Stimulated activated CD4-positive, alpha-beta T cell treated with anti-CD3 and anti-CD28 coated beads, Interleukin-15, amount 100 ng/mL, for 1 hour (primary cell): ENCODE measurements at places on chromosomes 7 and 10.

DNA sequence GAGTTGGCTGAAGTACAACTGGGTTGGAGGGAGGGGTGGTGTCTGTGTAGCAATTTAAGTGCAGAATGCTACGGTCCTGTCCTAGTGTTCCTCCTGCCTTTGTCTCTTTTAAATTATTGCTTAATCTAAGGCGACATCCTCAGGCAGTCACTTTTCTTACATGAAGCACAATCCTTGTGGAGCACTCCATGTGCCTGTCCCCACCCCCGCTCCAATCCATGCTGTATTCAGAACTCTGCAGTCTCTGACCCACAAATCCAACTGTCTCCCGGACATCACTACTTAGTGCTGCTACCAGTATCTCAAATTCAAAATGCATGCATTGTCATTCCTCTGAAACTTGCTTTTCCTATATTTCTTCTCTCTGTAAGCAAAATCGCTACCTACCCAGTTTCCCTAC, 91.4 kb upstream of the FAM133B start:
- DNase-seq: no peak

DNA sequence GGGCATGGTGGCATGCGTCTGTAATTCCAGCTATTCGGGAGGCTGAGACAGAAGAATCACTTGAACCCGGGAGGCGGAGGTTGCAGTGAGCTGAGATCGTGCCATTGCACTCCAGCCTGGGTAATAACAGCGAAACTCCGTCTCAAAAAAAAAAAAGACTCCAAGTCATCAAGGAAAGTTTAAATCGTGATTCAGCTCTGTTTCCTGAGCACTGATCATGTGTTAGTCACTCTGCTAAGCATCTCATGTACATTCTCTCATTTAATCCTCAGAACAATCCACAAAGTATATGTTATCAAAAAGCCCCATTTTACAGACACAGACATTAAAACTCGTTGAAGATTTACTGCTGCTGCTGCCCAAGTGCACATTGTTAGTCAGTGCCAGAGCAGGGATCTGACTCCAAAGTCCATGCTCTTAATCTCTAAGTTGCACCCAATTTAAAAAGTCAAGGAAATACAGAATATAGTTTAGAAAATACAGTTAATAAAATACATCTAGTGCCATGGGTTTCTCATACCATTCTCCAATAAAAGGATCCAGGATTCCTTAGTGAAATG, 6.2 kb downstream of the PIK3AP1 start:
- no peak for DNase-seq

DNA sequence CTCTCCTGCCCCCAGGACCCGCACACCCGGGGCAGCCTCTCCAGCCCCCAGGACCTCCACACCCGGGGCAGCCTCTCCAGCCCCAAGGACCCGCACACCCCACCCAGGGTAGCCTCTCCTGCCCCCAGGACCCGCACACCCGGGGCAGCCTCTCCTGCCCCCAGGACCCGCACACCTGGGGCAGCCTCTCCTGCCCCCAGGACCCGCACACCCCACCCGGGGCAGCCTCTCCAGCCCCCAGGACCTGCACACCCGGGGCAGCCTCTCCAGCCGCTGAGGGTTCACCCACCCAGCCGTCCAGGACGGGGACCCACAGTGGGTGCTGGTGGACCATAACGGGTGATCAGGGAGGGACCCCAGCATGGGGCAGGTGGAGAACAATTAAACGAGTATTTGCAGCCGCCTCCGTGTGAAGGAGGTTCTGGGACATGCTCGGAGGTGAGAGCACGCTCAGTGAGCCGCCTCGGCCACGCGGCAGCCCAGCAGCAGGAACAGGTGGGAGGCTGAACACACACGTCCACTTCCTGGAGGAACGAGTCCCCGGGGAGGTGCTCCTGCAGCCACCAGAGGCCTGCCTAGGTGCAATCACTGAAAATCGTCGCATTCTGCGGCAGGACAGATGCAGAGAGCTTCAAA, 107.9 kb downstream of the PDGFA start:
- DNase-seq: no peak

- DNase-seq: no peak
These were observed 961.5 kb downstream of the PCDH15 start for GRCh38 chr10:53839440-53840039.

GRCh38 chr10:35092851-35093250, 2.7 kb upstream of the CUL2 start:
- no peak for DNase-seq

- no peak for DNase-seq
These were observed 24.7 kb upstream of the MTPAP start for GRCh38 chr10:30373596-30374327.

GRCh38 chr7:115099906-115100305, 178.0 kb downstream of the MDFIC start:
- DNase-seq: no peak

- DNase-seq: no peak
These were observed 315.2 kb downstream of the GATA3 start for GRCh38 chr10:8369666-8370065.

DNA sequence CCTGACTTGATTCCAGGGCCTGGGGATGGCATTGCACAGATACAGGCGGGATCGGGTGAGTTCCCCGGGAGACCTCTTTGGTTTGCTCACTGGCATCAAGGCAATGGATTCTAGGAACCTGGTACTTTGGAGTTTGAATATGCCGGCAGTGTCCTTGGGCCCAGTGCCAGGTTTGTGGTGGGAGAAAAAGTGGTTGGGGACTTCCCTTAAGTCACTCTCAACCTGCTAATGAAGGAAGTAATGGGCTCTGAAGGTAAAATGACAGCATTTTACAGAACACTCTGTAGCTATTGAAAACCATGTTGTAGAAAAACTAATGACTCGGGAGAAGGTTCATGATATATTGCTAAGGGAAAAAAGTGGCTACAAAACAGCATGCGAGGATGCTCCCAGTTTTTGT, 129.9 kb downstream of the CFAP58 start:
- no peak for DNase-seq

DNA sequence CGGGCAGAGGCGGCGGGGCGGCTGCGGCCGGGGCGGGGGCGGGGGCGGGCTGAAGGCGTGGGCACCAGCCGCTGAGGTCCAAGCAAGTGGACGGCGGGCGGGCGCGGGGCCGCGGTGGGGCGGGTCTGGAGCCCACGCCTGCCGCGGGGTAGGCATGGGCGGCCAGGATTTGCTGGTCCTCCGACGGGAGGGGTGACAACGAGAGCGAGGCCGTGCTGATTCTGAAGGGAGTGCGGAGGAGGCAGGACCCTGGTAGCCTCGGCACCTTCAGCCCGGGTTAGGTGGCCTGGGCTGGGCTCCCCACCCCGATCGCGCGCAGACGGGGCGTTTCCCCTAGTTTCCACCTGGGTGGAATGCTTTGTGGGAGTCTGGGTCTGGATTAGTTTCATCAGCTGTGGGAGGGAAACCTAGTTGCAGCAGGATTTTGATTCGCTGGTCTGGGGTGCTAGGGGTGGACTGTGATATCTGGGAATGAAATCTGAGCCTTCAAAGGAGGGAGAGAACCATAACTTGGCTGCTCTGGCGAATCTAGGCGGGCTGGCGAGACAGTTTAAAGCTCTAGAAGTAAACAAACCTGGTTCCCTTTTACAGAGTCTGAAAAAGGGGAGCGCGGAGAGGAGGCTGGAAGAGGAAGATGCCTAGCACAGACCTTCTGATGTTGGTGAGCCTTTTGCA, 609 bp downstream of the SGPL1 start:
- peak; percentile 28 for DNase-seq

- no peak for DNase-seq
These were observed 497.4 kb downstream of the PLXDC2 start for GRCh38 chr10:20313665-20314064.

GRCh38 chr7:144969787-144970186, 133.9 kb upstream of the TPK1 start:
- DNase-seq: no peak
